ENCODE measurements at places on chromosomes 1 and 21.

- no peak for DNase-seq
Measured at GRCh38 chr1:221801773-221802516, 60.1 kb upstream of the DUSP10 start.

- DNase-seq: no peak
Measured at GRCh38 chr1:175433532-175434282, 241.1 kb upstream of the KIAA0040 start.

DNA sequence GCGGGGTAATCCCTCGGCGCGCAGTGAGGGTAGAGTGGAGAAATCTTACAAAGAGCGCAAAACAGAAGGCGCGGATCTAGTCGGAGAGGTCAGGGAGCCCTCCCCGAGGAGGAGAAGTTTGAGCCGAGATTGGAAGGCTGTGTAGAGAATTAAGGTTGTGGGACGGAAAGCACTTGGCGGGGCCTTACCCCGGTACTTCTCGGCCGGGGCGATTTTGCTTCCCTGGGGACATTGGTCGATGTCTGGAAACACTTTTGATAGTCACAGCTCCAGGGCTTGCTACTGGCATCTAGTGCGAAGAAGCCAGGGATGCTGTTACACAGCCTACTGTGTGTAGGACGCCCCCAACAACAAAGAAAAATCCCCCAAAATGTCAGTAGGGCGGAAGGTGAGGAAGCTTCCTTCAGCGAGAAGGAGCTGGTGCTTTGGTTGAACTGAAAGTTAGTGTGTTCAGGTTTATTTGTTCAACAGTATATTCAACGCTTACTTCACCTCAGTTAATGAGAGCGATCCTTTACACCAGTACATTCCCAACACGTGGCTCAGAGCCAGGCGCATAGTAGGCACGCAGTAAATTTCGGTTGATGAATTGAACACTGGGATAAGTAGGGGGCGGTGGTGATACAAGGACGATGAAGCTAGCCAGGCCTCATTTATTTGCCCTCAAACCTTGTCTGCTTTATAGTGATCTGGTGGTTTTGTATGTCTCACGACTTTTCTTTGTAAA, 807 bp downstream of the CEP85 start:
- peak; percentile 19 for DNase-seq

- DNase-seq: no peak
Measured at GRCh38 chr1:47934243-47934805, 62.9 kb downstream of the TRABD2B start.

- peak; percentile 72 for DNase-seq
Measured at GRCh38 chr1:59020151-59020997, 236.5 kb upstream of the JUN start.

DNA sequence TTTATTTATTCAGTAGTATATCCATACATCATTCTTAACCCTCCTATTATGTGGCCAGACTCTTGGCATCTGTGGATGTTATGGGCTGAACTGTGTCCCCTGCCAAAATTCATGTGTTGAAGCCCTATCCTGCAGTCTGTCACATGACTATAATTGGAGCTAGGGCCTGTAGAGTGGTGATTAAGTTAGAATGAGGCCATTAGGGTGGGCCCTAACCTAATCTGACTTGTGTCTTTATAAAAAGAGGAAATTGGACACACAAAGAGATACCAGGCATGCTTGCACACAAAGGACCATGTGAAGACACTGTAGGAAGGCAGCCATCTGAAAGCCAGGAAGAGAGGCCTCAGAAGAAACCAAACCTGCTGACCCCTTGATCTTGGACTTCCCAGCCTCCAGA, 6.6 kb downstream of the ZMYND12 start:
- no peak for DNase-seq

- no peak for DNase-seq
Measured at GRCh38 chr21:42777064-42777756, 102.1 kb downstream of the WDR4 start.

DNA sequence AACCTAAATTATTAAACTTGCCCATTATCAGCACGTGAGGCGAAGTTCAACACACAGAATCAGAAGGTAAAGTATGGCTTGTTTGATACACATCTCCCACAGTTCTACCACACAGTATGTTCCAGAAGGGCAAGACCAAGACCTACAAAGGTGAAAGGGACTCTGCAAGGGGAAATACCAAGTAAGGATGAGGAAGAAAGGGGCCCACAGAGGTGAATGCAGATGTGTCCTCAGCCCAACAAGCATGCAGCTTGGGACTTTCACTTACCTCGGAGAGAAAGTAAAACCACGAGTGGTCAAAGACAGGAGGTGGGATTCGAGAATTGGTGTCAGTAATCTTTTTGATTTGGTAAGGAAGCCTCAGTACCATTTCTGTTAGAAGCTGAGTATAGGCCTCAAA, 85.8 kb downstream of the UBR4 start:
- peak; percentile 58 for DNase-seq

GRCh38 chr1:235313931-235314678, 13.9 kb downstream of the ARID4B start:
- no peak for DNase-seq

GRCh38 chr1:231844986-231845502, 218.5 kb downstream of the DISC1 start:
- peak; percentile 2 for DNase-seq

DNA sequence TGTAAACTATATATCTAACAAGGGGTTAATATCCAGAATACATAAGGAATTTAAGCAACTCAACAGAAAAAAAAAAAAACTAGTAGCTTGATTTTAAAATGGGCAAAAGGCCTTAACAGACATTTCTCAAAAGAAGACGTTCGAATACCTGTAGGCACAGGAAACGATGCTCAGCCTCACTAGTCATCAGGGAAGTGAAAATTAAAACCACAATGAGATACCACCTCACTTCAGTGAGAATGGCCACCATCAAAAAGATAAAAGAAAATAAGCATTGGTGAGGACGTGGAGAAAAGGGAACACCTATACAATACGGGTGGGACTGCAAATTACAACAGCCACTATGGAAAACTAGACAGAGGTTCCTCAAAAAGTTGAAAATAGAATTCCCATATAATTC, 37.3 kb downstream of the NPHP4 start:
- no peak for DNase-seq

- DNase-seq: no peak
Measured at GRCh38 chr1:20739225-20739624, 6.7 kb upstream of the SH2D5 start.

GRCh38 chr1:72724951-72725861, 442.9 kb upstream of the NEGR1 start:
- DNase-seq: no peak

- no peak for DNase-seq
Measured at GRCh38 chr1:223374064-223374610, 10.2 kb upstream of the SUSD4 start.

GRCh38 chr1:55255901-55256300, 40.7 kb upstream of the USP24 start:
- DNase-seq: no peak

- DNase-seq: no peak
Measured at GRCh38 chr1:98406352-98407088, 255.0 kb upstream of the SNX7 start.

DNA sequence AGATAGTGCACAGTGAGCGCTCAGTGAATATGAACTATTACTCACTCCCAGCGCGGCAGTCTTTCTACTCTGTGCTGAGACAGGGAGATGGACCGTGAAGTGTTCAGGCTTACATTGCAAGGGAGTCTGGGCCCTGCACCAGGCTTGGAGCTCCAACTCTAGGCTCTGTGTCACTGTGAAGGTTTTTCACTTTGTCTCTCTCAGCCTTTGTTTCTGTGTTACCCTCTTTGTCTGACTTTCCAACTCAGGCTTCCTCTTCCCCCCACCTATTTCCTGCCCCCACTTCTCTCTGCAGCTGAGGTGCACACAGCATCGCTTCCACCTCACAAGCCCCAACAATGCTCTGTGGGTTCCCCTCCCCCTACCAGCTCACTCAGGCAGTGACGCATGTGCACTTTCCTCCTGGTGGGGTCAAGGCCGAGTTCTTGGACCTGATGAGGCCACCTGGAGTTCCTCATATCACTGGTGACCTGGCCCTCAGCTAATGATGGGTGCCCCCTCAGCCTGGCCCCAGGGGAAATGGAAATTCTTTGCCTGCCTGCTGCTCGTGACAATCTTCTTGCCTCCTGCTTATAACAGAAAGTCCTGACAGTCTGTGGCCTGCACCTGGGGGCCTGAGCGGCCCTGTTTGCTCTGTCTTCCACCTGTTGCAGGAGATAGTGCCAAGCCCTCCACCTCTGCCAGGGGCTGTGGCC, 1.1 kb upstream of the LCK start:
- peak; percentile 97 for DNase-seq

DNA sequence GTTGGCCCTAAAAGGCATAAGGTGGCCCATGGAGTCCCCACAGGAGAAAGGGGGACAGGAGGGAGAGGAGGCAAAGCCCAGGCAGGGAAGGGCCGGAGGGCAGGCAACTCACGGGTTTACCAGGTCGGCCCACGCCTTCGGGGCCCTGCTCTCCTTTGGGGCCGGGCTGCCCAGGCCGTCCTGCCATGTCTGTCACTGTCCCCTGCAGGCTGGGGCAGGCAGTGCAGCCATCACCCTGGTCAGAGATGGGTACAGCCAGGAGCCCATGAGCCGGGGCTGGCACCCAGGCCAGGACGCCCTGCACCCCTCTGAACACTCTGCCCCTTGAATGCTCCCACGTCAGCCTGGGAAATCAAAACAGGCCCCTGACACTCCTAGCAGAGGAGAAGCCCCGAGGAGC, 19.8 kb downstream of the COL16A1 start:
- DNase-seq: no peak

- DNase-seq: peak; percentile 67
Measured at GRCh38 chr1:161738627-161739287, 10.8 kb upstream of the DUSP12 start.

- no peak for DNase-seq
Measured at GRCh38 chr1:180188091-180188506, 33.4 kb downstream of the QSOX1 start.
